ENCODE measurements at places on chromosomes 16 and 17.

- DNase-seq = no peak
These were observed 2.7 kb downstream of the RUSF1 start for GRCh38 chr16:31505483-31505882.

- DNase-seq = no peak
These were observed 27.5 kb downstream of the TMC7 start for GRCh38 chr16:19011169-19011731.

DNA sequence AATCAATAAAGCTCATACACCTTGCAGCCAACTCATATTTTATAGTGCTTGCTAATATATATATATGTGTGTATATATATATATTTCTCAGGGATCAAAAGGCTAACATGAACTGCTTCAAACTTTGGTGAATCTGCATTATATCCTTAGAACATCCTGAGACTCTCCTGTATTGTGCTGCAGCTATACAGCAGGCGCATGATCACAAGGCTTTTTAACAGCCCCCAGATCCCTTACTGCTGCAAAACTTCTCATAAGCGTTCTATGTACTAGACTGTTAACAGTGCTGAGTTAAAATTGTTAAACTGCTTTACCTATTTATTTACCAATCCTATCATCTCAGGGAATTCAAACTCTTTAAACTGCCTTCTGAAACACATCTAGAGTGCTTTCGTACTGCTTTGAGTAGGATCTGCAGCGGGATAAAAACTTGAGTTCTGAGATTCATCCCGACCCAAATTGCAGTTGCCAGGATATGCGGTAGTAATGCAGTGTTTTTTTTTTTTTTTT lies 1.3 kb downstream of the GPATCH8 start:
- no peak for DNase-seq

GRCh38 chr17:62657145-62657665 lies 29.7 kb downstream of the MRC2 start:
- no peak for DNase-seq

DNA sequence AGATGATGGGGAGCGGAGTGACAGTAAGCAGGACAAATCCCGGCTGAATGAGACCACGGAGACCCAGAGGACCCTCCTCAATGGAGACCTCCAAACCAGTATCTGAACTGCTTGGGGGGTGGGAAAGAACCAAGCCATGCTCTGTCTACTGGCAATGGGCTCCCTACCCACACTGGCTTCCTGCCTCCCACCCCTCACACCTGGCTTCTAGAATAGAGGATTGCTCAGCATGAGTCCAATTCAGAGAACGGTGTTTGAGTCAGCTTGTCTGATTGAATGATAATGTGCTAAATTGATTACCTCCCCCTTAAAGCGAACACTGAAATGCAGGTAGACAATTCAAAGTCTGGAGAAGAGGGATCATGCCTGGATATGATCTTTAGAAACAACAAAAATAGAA lies 5.5 kb downstream of the SSTR2 start:
- no peak for DNase-seq

DNA sequence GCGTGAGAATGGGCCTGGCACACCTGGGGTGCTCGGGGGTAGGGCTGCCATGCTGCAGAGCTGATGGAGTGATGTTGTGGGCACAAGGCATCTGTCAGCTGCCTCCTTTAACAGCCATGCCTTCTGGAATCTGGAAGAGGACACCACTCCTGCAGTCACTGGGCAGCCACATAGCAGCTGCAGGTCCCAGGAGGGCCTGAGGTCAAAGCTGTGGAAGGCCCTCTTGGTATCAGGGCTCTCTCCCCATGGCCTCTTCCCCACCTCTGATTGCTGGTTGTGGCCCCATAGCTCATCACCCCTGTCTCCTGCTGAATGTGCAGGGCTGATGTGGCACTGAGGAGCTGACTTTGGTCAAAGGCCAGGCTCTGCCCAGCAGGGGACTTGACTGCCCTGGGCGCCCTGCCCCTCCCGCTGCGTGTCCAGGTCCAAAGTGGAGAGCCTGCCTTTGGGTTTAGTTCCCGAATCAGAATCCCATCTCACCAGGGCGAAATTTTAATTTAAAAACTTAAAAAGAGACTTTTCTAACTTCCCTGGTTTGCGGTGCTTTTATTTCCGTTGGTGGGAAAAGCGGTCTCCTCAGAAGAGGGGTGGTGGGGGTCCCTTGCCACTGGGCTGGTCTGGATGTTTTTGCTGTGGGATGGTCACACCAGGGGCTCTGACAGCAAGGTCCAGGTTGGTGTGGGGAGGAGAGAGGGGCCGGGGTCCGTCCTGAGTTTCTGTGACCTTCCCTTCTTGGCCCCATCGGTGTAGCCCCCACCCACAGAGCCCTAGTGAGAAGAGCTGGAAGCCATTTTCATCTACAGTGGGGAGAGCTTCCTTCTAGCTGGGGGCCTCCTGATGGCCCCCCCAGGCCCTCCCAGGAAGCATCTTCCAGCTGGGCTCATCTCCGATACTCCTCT lies 5.9 kb downstream of the UBALD2 start:
- no peak for DNase-seq

- no peak for DNase-seq
These were observed 2.6 kb downstream of the DPEP2 start for GRCh38 chr16:67996666-67997065.

- no peak for DNase-seq
These were observed 5.0 kb upstream of the FTSJ3 start for GRCh38 chr17:63832455-63832854.
